ENCODE measurements at places on chromosomes 16 and 17. TPM values are rescaled to one million over a fixed set of nuclear protein-coding genes. Genes with fewer than 3 reads are reported as not detected.

GRCh38 chr17:73467651-73468050, 155.8 kb upstream of the CDC42EP4 start:
- H3K36me3 ChIP-seq: no peaks in the 10 kb centered on the region
- no peak overlapping the region for H3K4me3 ChIP-seq
- no peak overlapping the region for H3K27ac ChIP-seq
- H3K4me1 ChIP-seq: no peaks in the 10 kb centered on the region
- DNase-seq: no peak

- H3K4me3 ChIP-seq: no peak overlapping the region
- DNase-seq: no peak
- H3K27me3 ChIP-seq: peaks cover 18% of the 10 kb centered on the region
- H3K27ac ChIP-seq: no peak overlapping the region
These were observed 20.9 kb upstream of the CALB2 start for GRCh38 chr16:71337631-71338030.

DNA sequence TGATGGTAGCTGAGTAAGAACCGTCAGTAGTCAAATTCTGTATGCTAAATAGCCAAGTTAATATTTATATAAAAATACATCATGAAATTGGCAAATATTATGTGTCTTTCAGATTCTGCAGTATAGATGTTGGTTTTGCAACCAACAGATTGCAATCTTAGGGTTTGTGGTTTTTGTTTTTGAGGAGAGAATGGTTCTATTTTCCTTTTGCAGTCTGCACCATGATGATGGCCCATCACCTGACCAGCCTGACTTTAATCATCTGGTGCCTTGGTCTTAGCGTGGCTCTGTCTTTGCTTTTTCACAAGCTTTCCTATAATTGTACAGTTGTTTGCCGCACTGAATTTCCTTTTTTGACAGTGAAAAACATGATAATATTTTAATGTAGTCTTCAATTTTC, 50.7 kb downstream of the NUP93 start:
- no peaks in the 10 kb centered on the region for H3K27me3 ChIP-seq
- H3K27ac ChIP-seq: no peak overlapping the region
- no peaks in the 10 kb centered on the region for H3K4me1 ChIP-seq
- no peaks in the 10 kb centered on the region for H3K36me3 ChIP-seq

DNA sequence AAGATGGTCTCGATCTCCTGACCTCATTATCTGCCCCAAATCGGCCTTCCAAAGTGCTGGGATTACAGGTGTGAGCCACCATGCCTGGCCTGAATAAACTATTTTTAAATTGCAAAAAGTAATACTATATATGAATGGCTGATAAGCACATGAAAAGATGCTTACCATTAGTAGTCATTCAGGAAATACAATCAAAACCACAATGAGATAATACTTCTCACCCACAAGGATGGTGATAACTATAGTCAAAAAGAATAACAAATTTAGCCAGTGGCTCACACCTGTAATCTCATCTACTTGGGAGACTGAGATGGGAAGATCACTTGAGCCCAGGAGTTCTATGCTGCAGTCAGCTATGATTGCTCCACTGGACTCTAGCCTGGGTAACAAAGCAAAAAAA, 2.4 kb upstream of the TACO1 start:
- no peaks in the 10 kb centered on the region for H3K36me3 ChIP-seq
- no peak for DNase-seq
- no peaks in the 10 kb centered on the region for H3K27me3 ChIP-seq
- no peak overlapping the region for H3K27ac ChIP-seq
- H3K4me1 ChIP-seq: peaks cover 23% of the 10 kb centered on the region

The ITGAL gene
- 0.51 TPM for total RNA-seq

All from HepG2 (cell line).